ENCODE measurements at places on chromosomes 16 and 17.

GRCh38 chr17:72614476-72614870, 478.0 kb downstream of the SLC39A11 start:
- DNase-seq: no peak

GRCh38 chr16:9860876-9861275, 321.4 kb downstream of the GRIN2A start:
- no peak for DNase-seq

- no peak for DNase-seq
Measured at GRCh38 chr17:76701471-76701967, 9.2 kb downstream of the MXRA7 start.

DNA sequence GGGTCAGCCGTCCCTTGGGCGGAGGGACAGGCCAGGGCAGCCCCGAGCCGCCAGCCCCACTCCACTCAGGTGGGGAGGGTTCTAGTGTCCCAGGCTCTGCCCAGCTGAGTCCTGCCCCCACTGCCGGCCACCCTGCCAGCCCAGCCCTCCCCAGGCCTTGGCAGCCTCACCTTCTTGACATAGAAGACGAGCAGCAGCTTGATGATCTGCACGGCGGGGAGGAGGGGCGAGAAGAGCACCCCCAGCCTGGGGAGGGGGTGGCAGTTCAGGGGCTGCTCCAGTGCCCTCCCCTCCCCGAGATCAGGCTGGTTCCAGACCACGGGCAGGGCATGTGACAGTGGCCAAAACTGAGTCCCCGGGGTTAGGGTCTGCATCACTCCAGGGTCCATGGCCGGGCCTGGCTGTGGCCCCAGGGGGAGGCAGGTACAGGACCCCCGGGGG, 9.7 kb downstream of the TMC6 start:
- no peak for DNase-seq

- DNase-seq: no peak
Measured at GRCh38 chr17:68710976-68711375, 109.8 kb upstream of the FAM20A start.

DNA sequence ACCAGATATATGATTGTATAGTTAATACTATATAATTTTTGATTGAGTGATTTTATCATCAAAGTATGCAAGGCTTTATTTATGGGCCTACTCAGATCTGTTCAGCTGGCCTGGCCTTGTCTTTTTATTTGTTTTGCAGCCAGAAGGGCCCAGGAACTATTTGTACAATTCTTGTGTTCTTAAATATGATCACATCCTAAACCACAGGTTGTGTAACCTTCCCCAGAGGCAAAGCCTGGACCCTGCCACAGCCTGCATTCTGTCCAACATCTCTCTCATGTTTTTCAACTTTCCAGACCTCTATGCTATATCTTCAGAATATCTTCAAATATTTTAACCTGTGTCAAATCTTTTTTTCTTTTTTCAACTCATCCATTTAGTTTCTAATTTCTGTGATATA, 410.4 kb upstream of the MON1B start:
- no peak for DNase-seq

DNA sequence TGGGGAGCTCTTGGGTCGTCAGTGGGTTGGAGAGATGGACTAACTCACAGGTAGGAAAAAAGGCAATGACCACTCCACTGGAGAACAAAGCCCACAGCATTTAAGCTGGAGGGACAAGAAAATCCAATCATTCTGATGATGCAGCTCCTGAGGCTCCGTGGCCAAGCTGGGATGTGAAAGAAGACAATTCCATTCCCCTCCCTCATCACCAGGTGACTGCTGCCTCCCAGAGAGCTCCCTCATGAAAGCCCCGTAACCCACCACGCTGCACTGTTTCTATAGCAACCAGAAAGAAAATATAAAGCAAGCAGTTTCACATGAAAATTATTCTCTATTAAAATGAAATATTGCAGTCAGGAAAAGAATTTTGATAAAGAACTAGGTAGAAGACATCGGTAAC, 15.2 kb downstream of the ANKRD11 start:
- no peak for DNase-seq
